Cerebellar cortex (tissue), 1 donor: ENCODE measurements at places on chromosomes 1 and 21.

DNA sequence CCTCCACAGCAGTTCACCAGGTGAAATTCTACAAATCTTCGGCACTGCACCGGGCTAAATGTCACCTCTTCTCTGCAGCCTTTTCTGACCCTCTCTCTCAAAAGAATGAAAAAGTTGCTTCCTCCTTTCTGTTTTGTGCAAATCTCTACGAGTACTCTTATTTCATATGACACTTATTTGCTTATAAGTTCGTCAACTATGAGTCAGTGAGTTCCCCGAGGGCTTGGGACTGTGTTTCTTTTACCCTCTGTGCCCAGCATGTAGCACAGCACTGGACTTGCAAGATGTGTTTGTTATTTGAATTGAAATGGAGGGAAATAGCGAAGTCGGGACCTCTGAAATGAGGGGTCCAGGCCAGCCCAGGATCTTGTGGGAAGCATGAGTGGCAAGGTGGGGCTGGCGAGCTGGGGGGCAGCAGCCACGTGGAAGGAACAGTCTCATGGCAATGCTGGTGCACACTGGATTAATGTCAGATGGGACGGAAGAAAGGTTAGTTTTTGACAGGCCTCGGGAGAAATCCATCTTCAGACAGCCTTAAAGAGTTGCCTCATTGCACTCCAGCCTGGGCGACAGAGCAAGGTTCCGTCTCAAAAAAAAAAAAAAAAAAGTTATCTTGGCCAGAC, 6.2 kb downstream of the SLC6A9 start:
- no peak for DNase-seq

DNA sequence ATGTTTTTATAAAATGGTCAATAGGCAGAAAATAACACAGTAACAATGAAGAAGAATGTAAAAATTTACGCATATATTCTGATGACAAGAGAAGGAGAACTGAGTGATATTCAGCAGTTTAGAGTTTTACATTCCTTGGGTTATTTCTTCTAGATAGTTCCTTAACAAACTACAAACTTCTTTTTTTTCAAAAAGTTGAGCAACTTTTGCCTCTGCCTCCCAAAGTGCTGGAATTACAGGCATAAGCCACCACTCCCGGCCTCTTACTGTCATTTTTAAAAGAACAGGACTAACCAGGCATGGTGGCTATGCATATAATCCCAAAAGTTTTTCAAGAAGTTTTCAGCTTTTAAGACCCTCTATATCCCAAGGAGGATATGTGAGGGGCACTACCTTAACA, 32.9 kb downstream of the ARNT start:
- no peak for DNase-seq

GRCh38 chr21:45363921-45364467, 41.0 kb upstream of the COL18A1 start:
- DNase-seq = peak; percentile 58

DNA sequence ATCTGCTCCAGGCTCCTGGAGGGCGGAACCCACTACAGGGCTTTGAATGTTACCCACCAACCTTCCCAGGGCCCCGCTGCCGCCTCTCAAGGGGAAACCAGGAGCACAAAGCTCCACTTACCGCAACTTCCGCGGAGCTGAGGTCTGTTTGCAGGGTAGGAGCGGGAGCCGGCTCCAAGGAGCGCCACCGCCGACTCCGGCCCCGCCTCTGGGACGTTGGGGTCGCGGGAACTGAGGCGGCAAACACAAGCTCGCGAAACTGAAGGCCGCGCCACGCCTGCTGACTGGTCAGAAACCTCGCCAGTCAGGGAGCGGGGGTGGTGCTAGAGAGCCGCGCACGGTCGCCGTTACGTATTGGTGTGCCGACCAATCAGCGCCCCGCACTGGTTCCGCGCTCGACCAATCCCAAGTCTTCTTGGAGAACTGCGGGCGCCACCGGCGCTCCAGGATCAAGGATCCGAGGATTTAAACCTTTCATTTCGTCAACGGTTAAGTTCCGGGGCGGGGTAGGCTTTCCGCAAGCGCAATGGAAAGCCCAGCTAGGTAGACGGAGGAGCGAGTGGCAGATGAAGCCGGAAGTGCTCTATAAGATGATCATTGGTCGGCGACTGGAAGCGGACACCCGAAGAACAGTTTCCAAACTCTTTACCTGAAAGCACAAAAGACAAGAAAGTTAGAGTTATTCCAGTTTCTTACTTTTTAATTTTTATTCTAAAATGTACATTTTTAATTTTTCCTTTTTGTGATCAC, at the start of gene STIL:
STIL (minus strand) TSS at position 233 of the 750 bp plus-strand sequence. CDS start 3,828 bp downstream, outside the sequence.
- peak; percentile 99 for DNase-seq

DNA sequence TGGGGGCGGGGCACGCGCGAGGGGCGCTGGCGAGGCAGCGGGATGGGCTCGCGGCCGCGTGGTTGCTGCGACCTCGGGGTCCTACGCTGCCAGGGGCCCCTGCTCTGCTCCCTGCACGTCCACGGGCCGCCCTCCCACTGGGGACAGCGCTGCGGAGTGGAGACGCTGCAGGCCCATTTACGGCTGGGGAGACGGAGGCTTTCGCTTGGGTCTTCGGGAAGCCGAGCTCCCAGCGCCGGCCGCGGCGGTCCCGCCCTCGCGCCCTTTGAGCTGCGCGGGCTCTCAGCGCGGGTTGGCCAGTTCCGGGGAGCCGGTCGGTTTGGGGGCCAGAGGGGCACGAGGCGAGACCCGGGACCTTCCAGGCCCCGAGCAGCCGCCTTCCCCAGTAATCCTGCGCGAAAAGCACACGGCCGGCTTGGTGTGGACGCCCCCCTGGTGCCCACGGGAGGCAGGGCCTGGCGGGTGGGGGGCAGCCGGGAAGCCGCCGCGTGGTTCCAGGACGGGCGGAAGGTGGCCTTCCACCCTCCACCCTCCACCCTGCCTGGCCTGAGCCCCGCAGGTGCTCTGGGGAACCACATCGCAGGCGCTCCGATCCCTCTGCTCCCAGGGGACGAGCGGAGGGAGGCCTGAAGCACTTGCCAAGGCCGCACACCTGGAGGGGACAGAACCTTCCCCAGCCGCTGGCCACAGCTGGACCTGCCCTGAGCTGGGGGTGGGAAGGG, 570 bp upstream of the PEX10 start:
- no peak for DNase-seq

DNA sequence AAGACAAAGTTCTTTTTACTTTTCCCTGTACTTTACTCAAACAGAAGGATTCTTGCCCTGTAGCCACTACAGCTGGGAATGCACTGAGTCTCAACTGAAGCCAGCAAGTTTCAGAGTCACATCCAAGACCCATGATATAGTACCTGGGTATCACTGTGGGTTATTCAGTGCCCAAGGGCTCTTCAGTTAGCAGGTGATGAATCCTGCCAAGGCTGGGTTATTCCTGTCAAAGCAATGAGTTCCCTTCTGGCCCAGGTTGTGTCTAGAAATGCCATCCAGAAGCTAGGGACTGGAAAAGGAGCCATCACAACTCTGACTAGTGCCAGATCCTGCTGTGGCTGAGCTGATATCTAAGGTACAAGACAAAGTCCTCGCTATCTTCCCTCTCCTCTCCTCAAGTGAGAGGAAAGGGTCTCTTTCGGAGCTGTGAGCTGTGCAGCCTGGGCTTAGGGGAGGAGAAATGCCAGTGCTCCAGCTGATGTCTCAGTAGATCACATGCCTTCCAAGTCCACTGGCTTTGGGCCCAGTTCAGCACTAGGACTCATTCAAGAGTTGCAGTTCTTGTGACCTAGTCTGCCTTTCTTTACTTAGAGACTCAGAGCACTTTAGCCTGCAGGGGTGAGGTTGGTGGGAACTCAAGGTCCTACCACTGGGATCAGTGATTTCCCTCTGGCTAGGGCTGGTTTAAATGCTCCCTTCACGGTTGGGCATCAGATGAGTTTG, 369.4 kb downstream of the TBX15 start:
- no peak for DNase-seq

- no peak for DNase-seq
These were observed 1018.5 kb downstream of the ADGRL2 start for GRCh38 chr1:82819234-82819633.

GRCh38 chr1:201739080-201739479, 89.9 kb upstream of the IPO9 start:
- peak; percentile 21 for DNase-seq

- DNase-seq = peak; percentile 5
These were observed 16.8 kb upstream of the SH3GLB1 start for GRCh38 chr1:86687595-86687994.

GRCh38 chr1:214453109-214453722, 98.2 kb downstream of the PTPN14 start:
- DNase-seq = no peak

- peak; percentile 73 for DNase-seq
These were observed at the start of gene RGS7 for GRCh38 chr1:241356519-241357365. Gene RGS7 (minus strand): TSS chr1:241357205.

DNA sequence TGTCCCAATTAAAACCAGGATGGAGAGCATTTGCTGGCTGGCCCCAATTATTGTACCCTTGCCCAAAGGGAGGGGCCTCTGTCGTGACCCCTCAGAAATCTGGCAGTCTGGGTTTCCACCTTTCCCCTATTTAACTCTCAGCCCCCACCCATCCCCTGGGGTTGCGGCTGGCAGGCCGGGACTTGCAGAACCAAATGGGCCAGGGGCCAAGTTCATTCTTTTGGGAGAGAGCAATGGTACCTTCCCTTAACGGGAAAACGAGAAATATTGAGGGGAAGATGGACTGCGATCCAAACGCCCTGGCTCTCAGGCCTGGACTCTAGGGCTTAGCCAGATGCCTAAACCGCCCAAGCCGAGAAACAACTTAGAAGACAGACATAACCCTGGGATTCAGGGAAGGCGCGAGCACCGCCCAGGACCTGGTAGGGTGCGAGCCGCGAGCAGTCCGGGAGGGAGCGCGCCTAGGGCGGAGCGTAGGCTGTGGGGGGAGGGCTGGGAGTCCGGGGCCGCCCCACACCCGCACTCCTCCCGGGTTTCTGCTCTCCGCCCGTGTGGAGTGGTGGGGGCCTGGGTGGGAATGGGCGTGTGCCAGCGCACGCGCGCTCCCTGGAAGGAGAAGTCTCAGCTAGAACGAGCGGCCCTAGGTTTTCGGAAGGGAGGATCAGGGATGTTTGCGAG, at the start of gene SLC27A3:
SLC27A3 (plus strand) TSS at position 628 of the 678 bp plus-strand sequence. CDS start 91 bp downstream, outside the sequence.
- DNase-seq = peak; percentile 60

- DNase-seq = no peak
These were observed 18.1 kb downstream of the HDAC1 start for GRCh38 chr1:32309960-32310359.

DNA sequence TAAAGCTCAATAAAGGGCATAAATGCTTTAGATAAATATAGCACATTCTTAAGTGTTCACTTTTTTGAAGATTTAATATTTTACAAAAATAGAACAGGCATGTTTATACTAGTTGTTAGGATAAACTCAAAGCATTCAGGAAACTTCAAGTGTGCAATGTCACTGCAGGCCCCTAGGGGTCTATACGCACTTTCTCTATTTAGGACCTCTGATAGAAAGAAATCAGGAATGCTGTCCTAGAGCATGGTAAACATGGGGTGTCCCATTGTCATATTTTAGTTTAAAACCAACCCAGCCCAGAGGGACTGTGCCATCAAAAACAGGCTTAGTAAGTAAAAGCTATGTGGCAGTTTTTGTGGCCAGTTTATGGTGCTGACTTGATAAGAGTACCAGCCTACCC, 102.2 kb downstream of the BARHL2 start:
- DNase-seq = peak; percentile 9
